ENCODE measurements at places on chromosomes 6 and 20. TPM values are rescaled to one million over a fixed set of nuclear protein-coding genes. Genes with fewer than 3 reads are reported as not detected.

The MRS2 gene
- total RNA-seq = 19.1 TPM

The VSX1 gene
- total RNA-seq = not detected

DNA sequence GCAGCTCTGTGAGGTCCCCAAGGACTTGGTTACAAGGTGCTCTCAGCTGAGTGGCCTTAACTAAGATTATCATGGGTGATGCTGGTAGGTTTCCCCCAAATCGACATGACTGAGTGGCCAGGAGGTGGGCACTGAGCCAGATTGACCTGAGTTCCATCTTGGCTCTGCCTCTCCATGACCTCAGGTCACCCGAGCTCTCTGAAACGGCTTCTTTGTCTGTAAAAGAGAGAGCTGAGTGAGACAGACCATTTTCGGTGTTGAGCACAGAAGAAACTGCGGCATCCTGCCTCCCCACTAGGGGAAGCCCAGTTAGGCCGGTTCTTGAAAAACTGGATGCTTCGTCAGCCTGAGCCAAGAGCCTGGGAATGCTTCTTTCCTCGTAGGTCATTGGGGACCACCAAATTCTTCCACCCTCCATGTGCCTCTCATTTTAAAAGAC is 14.1 kb upstream of the STX16 start:
- no peaks in the 10 kb centered on the region for H3K4me1 ChIP-seq
- no peak for DNase-seq
- no peak overlapping the region for H3K4me3 ChIP-seq

GRCh38 chr6:549906-550305 is 107.0 kb downstream of the HUS1B start:
- no peaks in the 10 kb centered on the region for H3K4me1 ChIP-seq
- no peak overlapping the region for H3K4me3 ChIP-seq
- no peaks in the 10 kb centered on the region for H3K27me3 ChIP-seq
- H3K27ac ChIP-seq = no peak overlapping the region
- peaks cover 89% of the 10 kb centered on the region for H3K36me3 ChIP-seq

DNA sequence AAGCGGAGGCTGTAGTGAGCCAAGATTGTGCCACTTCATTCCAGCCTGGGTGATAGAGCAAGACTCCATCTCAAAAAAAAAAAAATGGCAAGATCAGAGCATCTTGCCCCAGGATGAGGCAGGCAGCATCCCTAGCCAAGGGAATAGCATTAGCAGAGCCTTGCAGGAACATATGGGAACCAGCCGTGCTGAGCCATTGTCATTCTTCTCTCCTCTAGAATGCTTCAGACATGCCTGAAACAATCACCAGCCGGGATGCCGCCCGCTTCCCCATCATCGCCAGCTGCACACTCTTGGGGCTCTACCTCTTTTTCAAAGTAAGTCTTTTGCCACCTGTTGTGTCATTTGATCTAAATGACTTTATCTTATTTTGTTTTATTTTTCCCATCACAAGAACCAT is 13.0 kb downstream of the HM13 start:
- H3K36me3 ChIP-seq = peaks cover 40% of the 10 kb centered on the region
- no peaks in the 10 kb centered on the region for H3K27me3 ChIP-seq
- DNase-seq = no peak
- H3K4me1 ChIP-seq = peaks cover 35% of the 10 kb centered on the region

DNA sequence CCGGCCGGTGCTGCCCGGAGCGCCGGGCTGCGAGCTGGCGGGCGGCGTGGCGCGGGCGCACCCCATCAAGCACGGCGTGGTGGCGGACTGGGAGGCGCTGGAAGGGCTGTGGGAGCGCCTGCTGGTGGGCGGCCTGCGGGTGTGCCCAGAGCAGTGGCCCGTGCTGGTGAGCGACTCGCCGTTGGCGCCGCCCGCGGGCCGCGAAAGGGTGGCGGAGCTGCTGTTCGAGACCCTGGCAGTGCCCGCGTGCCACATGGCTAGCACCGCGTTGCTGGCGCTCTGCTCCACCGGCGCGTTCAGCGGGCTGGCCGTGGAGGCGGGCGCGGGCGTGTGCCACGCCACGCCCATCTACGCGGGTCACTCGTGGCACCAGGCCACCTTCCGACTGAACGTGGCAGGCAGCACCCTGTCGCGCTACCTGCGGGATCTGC is 517 bp downstream of the ACTL10 start:
- peaks cover 59% of the 10 kb centered on the region for H3K4me1 ChIP-seq
- DNase-seq = peak; percentile 92
- H3K36me3 ChIP-seq = no peaks in the 10 kb centered on the region
- peak overlapping the region; percentile 87 for H3K27ac ChIP-seq
- no peaks in the 10 kb centered on the region for H3K27me3 ChIP-seq

GRCh38 chr6:119076173-119076572 is 2.3 kb downstream of the FAM184A start:
- no peak overlapping the region for H3K4me3 ChIP-seq
- no peaks in the 10 kb centered on the region for H3K27me3 ChIP-seq
- DNase-seq = no peak
- H3K4me1 ChIP-seq = no peaks in the 10 kb centered on the region
- no peak overlapping the region for H3K27ac ChIP-seq

DNA sequence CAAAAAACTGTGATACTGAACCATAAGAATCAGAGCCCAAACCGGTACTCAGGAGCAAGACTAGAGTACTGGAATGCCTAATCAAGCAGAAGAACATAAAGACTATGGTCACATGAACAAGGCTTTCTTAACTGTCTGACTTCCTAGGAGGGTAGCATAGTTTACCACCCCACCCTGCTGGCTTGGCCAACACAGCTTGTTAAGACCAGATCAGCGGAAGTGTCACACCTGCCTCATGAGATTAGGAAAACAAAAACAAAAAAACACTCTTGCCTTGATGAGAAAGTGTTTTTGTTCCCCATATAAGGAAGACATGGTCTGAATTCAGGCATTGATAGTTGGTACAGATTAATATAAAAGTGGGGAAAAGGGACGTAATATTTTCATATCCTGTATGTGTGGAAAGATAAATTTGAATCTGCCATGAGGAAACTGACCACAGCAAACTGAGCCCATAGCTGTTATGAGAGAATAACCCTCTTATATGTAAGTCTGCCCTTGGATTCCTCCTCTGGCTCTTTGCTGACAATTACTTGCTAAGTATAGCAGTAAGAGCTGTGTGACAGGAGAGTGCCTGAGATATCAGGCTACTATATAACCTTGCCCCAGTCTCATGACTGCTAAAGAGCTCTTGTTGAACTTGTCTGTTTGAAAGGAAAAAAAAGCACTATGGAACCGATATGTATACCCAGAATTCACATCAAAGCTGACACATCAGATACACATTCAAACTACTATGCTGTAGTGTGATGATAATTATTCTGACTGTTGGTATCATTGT is 197.1 kb downstream of the EPHA7 start:
- no peaks in the 10 kb centered on the region for H3K36me3 ChIP-seq
- H3K4me3 ChIP-seq = no peak overlapping the region
- no peaks in the 10 kb centered on the region for H3K27me3 ChIP-seq
- no peak overlapping the region for H3K27ac ChIP-seq
- H3K4me1 ChIP-seq = no peaks in the 10 kb centered on the region
